Upper lobe of right lung (tissue), 1 donor: ENCODE measurements at places on chromosomes 6 and 20. TPM values are rescaled to one million over a fixed set of nuclear protein-coding genes. Genes with fewer than 3 reads are reported as not detected.

The MTO1 gene
- total RNA-seq = 23.1 TPM

- DNase-seq = no peak
- H3K4me3 ChIP-seq = no peak overlapping the region
- H3K36me3 ChIP-seq = no peaks in the 10 kb centered on the region
- peaks cover 6% of the 10 kb centered on the region for H3K4me1 ChIP-seq
- H3K27ac ChIP-seq = no peak overlapping the region
Measured at GRCh38 chr6:147586044-147586443, 77.6 kb downstream of the SAMD5 start.

DNA sequence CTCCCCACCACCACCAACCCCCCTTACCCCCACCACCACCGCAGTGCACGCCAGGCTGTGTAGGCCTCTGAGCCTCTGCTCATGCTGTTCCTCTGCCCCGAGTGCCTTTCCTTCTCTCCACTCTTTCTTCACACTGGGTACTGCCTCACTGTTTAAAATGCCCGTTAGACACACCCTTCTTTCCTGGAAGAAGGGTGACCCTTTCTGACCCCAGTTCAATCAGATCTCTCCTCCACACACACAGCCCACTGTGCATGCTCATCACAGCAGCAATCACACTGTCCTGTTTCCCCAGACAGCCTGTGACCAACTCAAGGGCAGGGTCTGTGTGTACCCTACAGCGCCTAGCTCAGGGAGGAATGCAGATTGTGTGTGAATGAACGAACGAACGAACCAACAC is 10.0 kb downstream of the TMEM74B start:
- no peak for DNase-seq
- H3K27me3 ChIP-seq = no peaks in the 10 kb centered on the region
- H3K4me3 ChIP-seq = no peak overlapping the region
- peaks cover 6% of the 10 kb centered on the region for H3K36me3 ChIP-seq

DNA sequence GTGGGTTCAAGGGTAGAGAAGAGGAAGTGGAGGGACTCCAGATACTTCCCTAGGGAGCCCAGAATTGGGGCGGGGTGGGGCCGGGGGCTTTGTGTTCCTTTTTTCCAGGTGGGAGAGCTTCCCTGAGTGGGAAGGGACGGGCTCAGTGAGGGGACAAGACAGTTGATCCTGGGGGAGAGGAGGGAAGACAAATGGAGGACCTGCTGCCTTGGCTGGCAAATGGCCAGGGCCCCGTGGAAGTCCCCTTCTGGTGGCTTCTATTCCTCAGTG is 2.6 kb downstream of the CTSZ start:
- peak overlapping the region; percentile 70 for H3K4me3 ChIP-seq
- DNase-seq = peak; percentile 85
- peak overlapping the region; percentile 51 for H3K27ac ChIP-seq

- peak; percentile 63 for DNase-seq
- peak overlapping the region; percentile 99 for H3K27ac ChIP-seq
- peaks cover 36% of the 10 kb centered on the region for H3K4me1 ChIP-seq
- H3K4me3 ChIP-seq = peak overlapping the region; percentile 99
- peaks cover 19% of the 10 kb centered on the region for H3K36me3 ChIP-seq
Measured at GRCh38 chr6:30325873-30326525, 728 bp upstream of the TRIM39 start.

- DNase-seq = no peak
- no peaks in the 10 kb centered on the region for H3K27me3 ChIP-seq
- no peak overlapping the region for H3K4me3 ChIP-seq
- no peaks in the 10 kb centered on the region for H3K36me3 ChIP-seq
Measured at GRCh38 chr6:43876602-43877001, 106.6 kb downstream of the VEGFA start.

DNA sequence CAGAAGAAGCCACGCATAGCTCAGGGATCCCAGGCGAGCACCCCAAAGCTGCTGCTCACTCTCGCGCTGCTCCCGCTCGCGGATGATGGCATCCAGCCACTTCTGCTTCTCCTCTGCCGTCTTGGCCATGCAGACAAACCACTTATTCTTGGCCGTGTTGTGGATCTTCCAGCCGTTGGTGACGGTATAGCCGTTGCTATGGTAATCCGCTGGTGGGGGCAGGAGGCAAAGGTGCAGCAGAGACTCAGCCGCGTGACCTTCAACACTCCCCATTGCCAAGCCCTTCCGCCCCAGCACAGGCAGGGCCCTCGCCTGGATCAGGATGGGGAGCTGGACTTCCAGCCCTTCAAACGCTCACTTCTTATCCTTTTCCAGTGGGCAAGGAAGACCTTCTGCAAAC is 136.9 kb downstream of the PREX1 start:
- no peak overlapping the region for H3K27ac ChIP-seq
- DNase-seq = no peak
- peaks cover 24% of the 10 kb centered on the region for H3K4me1 ChIP-seq
- no peaks in the 10 kb centered on the region for H3K27me3 ChIP-seq
